ENCODE measurements at places on chromosomes 2 and 18. TPM values are rescaled to one million over a fixed set of nuclear protein-coding genes. Genes with fewer than 3 reads are reported as not detected.
A peak's percentile ranks its signal among the peaks of the same experiment; 100 is the strongest.

- DNase-seq = no peak
- H3K27ac ChIP-seq = no peak overlapping the region
Observed at GRCh38 chr2:172772633-172773032, 37.0 kb downstream of the RAPGEF4 start.

DNA sequence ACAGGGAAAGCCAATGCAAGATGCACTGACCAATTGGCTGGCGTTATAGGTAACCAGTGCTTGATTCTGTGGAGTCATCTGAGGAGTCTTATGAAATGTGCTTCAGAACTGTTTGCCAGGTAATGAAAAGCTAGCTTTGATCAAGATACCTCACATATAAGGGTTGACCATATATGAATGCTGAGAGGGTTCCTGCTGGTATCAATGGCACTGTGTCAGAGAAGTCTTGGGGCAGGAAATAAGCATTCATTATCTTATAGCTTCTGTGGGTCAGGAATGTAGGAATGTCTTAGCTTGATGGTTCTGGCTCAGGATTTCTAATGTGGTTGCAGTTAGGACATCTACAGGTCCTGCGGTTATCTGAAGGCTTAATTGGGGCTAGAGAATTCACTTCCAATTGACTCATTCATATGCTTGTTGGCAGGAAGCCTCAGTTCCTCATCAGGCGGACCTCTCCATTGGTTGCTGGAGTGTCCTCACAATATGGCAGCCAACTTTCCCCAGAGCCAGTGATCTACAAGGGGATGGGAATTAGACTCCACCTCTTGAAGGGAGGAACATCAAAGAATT lies 22.1 kb upstream of the TCF7L1 start:
- H3K4me1 ChIP-seq = no peaks in the 10 kb centered on the region
- peaks cover 22% of the 10 kb centered on the region for H3K27me3 ChIP-seq
- H3K36me3 ChIP-seq = no peaks in the 10 kb centered on the region

DNA sequence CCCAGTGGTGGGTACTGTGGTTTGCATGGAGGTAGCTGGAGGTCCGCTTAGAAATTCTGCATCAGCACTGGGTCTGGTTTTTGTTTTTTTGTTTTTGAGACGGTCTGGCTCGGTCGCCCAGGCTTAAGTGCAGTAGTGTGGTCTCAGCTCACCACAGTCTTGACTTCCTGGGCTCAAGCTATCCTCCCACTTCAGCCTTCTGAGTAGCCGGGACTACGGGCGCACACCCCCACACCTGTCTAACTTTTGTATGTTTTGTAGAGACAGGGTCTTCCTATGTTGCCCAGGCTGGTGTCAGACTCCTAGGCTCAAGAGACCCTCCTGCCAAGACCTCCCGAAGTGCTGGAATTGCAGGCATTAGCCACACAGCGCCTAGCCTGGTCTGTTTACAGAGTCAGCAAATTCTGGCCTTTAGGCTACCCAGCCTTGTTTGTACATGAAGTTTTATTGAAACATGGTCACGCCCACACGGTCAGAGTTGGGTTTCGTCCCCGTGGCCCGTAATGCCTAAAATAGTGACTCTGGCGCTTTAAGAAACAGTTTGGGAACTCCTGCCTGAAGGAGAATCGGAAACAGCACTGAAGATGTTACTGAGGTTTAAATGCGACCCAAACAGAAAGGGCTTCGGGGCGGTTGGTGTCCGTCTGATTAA lies 32.7 kb downstream of the CTDP1 start:
- no peak overlapping the region for H3K27ac ChIP-seq
- H3K4me1 ChIP-seq = peaks cover 5% of the 10 kb centered on the region
- no peak overlapping the region for H3K4me3 ChIP-seq
- H3K36me3 ChIP-seq = peaks cover 65% of the 10 kb centered on the region
- no peaks in the 10 kb centered on the region for H3K27me3 ChIP-seq
- no peak for DNase-seq

DNA sequence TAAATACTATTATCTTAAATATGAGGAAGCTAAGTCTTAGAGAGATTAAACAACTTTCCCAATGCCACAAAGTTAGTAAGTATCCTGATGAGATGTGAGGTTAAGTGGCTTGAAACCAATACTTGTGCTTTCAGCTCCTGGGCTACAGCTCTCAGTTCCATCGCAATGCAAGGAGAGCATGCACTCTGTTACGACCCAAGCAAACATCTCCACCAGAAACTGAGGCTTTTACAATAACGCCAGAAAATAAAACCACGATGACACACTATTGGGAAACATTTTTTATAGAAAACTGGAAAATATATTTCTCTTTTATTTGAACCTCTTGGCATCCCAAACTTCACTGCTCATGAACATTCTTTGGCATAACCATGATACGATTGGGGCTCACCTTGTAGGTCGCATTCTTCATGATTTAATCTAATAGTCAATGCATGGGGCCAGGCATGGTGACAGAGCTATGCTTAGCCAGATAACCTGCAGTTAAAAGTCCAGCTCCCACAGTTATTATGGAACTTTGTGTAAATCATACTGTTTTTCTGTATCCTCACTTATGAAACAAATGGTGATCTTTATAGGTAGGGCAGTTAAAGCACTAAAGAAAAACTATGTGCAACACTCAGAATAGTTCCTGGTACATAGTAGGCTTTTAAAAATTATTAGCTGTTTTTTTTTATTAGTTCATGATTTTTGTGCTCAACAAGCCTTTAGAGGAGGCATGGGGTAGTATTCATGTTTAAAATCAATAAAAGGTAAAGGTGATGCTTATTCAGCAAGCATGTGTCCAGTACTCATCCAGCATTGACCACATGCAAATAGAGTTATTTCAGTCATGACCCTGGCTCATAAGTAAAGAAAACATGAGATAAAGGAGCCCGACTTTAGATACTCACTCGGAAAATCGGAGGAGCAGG lies 238.3 kb upstream of the TRIB2 start:
- H3K27me3 ChIP-seq = no peaks in the 10 kb centered on the region
- no peak for DNase-seq
- H3K36me3 ChIP-seq = peaks cover 7% of the 10 kb centered on the region

GRCh38 chr2:46650556-46651001 lies 171.2 kb downstream of the TMEM247 start:
- peaks cover 4% of the 10 kb centered on the region for H3K27me3 ChIP-seq
- H3K36me3 ChIP-seq = no peaks in the 10 kb centered on the region
- peak; percentile 71 for DNase-seq
- no peak overlapping the region for H3K27ac ChIP-seq

DNA sequence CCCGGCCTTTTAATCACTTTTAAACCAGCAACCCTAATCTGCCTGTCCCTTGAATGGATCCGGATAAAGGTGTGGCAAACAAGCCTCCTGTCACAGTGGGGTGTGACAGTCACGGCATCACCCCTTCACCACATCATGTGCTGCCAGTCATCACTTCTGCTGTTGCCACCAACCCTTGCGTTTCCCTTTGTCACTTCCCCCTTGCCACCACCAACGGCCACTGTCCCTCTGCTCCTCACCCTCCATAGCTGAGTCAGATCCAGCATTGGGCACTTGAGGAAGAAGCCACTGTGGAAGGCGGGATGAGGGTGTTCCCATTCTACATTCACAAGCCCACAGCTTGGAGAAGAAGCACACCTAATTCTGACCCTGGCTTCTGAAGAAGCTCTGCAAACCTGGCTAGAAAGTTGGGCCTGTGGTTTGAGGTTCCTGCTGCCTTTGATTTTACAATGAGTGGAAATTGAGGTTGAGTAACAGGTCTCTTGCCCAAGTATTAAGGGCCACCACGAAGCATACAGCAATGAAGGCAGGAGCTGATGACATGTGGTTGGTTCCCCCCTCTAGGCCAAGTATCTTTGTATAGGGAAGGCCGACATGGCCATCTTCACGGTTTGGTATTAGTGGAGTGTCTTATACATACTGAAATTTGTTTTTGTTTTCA lies 22.9 kb upstream of the DARS1 start:
- peaks cover 16% of the 10 kb centered on the region for H3K36me3 ChIP-seq
- no peaks in the 10 kb centered on the region for H3K27me3 ChIP-seq
- peaks cover 68% of the 10 kb centered on the region for H3K4me1 ChIP-seq
- peak; percentile 90 for DNase-seq
- H3K27ac ChIP-seq = peak overlapping the region; percentile 94

GRCh38 chr2:144163592-144163991 lies 356.3 kb downstream of the ZEB2 start:
- H3K27me3 ChIP-seq = no peaks in the 10 kb centered on the region
- no peaks in the 10 kb centered on the region for H3K4me1 ChIP-seq
- H3K4me3 ChIP-seq = no peak overlapping the region
- no peak overlapping the region for H3K27ac ChIP-seq
- H3K36me3 ChIP-seq = no peaks in the 10 kb centered on the region
- no peak for DNase-seq

DNA sequence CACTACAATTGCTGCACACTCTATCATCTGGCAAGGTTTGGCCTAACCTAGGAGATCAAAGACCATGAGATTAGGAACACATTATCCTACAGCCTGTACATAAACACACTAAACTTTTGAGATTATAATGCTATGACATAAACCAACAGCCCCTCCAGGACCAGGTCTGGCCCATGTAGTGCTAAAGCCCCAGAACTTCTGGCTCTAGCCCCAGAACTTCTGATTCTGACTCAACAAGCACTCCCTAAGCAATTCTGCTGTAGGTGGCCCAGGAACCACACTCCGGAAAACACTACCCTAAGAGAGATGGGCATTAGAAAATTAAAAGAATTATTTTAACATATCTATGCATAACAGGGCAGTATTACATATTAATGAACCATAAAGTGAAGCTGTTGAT lies 369.5 kb upstream of the LYPD1 start:
- H3K4me1 ChIP-seq = no peaks in the 10 kb centered on the region
- H3K4me3 ChIP-seq = no peak overlapping the region
- H3K27me3 ChIP-seq = no peaks in the 10 kb centered on the region
- H3K36me3 ChIP-seq = no peaks in the 10 kb centered on the region
- no peak overlapping the region for H3K27ac ChIP-seq
- DNase-seq = no peak

DNA sequence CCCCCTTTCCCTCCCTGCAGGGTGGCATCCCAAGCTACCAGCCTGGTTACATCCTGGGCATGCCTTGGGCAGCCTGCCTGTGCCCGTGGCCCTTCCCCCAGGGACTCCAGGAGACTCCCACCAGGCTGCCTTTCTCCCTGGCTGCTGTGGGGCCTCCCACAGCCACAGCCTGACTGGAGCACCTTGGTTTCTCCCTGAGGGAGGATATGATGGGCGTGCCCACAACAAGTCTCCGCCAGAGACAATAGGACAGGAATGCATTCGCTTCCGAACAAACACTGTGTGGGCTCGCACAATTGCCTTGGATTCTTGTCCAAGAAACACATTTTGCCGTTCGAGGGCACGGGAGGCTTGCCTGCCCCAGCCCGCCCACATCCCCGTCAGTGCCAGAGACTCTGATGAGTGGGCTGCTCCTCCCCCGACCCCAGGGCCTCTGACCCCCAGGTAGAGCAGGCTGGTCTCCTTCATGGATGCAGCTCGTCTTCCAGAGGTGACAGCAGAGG lies 102.1 kb downstream of the SMAD7 start:
- DNase-seq = no peak
- H3K27ac ChIP-seq = no peak overlapping the region
- H3K4me3 ChIP-seq = no peak overlapping the region
- no peaks in the 10 kb centered on the region for H3K36me3 ChIP-seq
- H3K27me3 ChIP-seq = peaks cover 4% of the 10 kb centered on the region

DNA sequence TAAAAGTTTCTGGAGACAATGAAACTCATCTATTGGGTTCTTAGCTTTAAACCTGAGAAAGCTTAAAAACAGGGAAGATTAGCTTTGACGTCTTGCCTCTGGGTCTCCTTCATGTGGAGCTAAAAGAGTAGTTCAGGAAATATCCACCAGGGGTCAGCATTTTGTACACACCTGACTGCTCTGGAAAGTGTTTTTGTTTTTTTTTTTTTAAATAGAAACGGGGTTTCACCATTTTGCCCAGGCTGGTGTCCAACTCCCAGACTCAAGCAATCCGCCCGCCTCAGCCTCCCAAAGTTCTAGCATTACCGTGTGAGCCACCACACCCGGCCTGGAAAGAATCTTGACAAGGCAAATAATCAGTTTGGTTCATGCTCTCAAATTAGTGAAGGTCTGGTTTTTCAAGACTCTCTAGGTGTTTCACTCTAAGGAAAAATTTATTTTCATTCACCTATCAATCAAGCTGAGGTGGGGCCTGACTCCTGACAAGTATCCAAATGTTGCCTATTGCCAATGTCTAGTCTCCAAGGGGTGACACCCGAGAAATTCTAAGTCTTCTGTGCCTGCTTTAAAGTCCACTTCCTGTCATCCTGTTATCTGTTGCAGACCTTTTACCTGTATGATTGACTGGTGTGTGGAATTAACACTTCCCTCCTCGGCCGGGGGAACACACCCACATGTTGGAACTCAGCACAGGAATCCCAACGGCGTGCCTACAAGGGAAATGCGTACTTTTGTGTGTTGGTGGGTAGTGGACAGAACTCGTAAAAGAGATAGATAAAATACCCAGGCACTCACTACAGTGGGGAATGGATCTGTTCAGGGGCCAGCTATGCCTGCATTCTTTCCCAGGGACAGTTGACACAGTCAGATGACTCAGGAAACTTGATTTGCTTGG lies 11.3 kb downstream of the IL1RN start:
- no peaks in the 10 kb centered on the region for H3K36me3 ChIP-seq
- H3K27me3 ChIP-seq = no peaks in the 10 kb centered on the region
- DNase-seq = peak; percentile 52

DNA sequence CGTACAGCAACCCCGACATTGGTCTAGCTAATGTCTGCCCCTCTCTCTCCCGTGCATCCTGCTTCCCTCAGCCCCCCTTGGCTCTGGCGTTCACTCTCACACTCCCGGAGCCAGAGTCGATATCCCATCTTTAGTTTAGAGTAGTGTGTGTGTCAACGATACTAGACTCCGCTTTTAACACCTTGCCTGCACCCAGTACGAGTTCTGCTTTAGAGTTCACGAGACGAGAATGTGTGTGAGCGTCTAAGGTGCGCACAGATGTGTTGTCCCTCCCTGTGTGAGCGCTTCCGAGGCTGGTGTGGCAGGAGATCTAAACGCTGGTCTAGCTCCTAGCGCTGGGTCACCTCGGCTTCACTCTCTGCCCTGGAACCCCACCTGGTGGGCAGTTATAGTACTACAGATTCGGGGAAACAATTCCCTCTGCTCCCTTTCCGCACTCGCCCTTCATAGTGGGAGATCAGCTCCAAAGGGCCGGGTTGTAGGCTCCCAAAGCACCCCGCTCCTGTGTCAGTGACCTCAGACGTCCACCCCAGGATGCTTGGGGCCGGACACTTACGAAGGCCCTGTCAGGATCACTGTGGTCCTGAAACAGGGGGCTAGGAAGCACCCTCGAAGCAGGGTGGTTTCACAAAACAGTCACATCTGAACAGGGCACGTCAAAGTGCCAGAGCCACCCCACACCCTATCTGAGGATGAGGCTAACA lies 2.6 kb upstream of the CYP26B1 start:
- DNase-seq = peak; percentile 60
- peaks cover 6% of the 10 kb centered on the region for H3K36me3 ChIP-seq
- peak overlapping the region; percentile 58 for H3K4me3 ChIP-seq
- peak overlapping the region; percentile 49 for H3K27ac ChIP-seq
- H3K4me1 ChIP-seq = peaks cover 32% of the 10 kb centered on the region

ITGA4 gene
- 252 TPM for total RNA-seq

DLX1 gene
- not detected for total RNA-seq

DNER gene
- not detected for total RNA-seq

WDSUB1 gene
- total RNA-seq = 5.6 TPM

RIT2 gene
- not detected for total RNA-seq

TFPI gene
- total RNA-seq = not detected

POTEJ gene
- total RNA-seq = not detected

TTR gene
- not detected for total RNA-seq

CNGA3 gene
- not detected for total RNA-seq

GYPC gene
- total RNA-seq = 133 TPM

IL1RN gene
- total RNA-seq = 3.3 TPM

TXNDC2 gene
- total RNA-seq = not detected
